ENCODE measurements at places on chromosomes 1 and 21.

GRCh38 chr1:30822966-30823581 is 65.5 kb upstream of the LAPTM5 start:
- DNase-seq: no peak

DNA sequence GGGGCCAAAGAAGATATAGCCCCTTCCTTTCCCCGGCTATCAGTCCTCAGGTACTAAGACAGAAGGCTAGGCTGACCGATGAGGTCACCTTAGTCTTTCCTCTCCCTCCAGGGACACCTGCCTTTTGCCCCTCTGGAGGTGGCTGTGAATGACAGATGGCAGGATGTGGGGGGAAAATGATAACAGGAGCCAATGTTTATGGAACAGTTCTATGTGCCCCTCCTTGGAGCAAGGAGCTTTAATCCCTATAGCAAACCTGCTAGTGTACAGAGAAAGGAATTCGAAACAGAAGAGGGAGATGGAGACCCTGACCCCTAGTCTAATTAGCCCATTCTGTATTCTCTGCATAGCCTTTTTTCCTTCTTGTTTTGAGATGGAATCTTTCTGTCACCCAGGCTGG is 28.1 kb downstream of the SERINC2 start:
- DNase-seq: no peak

GRCh38 chr1:157106813-157107189 is 7.2 kb upstream of the ETV3L start:
- DNase-seq: no peak

DNA sequence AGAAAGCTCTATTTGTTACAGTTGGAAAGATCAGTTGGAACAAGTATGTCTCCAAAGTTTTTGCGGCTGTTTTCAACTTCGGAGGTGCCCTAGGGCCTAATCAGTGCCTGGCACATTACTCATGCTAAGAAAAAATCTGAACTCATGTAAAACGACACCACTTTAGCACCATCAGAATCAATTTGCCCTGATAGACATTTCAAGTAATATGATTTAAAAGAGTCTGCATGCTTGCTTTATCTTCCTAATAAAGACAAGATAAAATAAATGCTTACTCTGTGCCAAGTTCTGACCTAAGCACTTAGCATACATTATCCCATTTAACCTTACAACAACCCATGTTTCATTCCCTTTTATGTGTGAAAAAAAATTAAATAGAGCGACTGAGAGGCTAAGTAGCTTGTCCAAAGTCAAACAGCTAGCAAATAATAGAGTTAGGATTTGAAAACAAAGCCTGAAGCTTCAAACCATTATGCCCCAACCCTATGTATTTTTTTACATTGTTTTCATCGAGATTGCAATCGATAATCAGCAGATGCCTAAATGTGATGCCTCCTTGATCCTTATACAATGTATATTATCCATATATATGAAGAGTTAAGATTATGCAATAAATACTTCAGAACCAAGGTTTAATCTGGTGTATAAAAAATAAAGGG is 91.3 kb downstream of the DENND1B start:
- no peak for DNase-seq

DNA sequence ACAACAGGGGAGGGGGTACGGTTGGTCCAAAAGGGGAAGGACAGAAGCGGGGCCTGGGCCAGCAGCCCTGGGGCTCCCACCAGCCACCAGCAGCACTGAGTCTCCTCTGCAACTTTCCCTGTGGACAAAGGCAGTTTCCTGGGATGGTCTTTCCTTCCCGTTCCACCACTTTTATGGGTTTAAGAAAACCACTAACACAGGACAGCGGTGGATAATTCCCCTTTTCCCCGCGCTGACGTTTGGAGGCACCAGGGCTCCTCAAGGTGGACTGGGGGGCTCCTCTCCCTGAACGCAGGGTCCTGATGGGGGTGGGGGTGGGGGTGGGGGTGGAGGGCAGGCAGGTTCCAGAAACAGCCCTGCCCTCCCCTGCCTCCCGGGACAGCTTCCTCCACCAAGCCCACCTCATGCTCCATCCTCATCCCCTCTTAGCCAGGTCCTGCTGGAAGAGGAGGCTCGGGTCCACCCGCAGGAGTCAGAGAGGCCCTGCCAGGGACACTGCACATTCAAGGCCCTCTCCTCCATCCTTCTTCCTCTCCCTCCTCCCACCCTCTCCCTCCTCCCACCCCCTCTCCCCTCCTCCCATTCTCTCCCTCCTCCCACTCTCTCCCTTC is 4.8 kb upstream of the COL6A1 start:
- DNase-seq: no peak

- DNase-seq: no peak
Observed at GRCh38 chr1:193060406-193060805, 994 bp downstream of the RO60 start.

GRCh38 chr1:39692152-39693074 is 1.2 kb upstream of the HPCAL4 start:
- DNase-seq: no peak

- DNase-seq: no peak
Observed at GRCh38 chr1:202228484-202229122, 35.0 kb downstream of the LGR6 start.

DNA sequence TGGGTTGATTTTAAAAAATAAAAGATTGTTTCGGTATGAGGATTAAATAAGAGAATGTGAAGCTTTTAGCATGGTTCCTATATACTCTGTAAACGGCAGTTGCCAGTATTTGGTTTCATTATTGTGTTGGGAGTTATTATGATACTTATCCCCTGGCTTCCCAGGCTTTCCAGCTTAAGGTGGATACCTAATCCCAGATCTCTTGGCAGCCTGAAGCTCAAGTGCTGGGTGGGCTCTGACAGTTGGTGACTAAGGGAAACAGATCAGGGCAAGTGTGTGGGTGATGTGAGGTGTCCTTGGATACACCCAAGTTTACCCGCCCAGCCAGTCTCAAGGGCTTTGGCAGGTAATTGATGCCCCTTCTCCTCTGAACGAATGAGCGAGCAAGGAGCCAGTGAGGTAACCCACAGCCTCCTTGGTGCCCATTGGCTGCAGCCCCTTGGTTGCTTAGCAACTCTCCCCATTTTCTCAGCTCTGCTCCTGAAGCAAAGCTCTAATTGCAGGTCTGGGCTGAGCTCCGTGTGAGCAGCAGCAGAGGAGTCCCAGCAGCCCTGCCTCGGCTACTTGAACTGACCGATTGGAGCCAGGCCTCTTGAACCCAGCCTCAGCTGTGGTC is 6.1 kb downstream of the IPO13 start:
- DNase-seq: no peak

DNA sequence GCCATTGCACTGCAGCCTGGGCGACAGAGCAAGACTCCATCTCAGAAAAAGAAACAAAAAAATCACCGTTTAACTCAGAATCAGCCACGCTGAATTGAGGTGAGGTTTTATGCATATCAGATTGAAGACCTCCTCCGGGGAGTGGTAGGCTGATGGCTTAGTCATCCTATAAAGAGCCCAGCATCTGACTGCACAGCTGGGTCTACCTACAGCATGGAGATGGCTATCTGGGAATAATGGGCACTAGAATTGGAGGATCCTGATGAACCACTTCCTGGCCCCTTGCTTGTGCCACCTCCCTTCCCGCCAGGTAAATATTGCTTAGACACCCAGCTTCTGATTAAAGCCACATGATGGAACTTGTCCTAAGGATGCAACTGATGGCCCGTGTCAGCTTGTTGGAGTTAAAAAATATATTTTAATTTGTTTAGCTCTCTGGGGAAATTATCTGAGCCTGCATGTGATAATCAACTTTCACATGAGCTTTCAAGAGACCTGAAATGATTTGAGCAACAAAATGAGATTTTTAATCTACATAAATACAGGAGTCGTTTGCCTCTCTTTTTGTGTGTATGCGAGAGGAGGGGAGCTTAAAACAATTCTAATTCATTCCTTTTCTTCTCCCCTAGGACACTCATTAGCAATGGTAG is 157.2 kb downstream of the KIF26B start:
- no peak for DNase-seq

GRCh38 chr1:209612646-209613399 is 29.3 kb downstream of the CAMK1G start:
- DNase-seq: no peak

GRCh38 chr1:19007491-19008441 is 51.3 kb upstream of the IFFO2 start:
- no peak for DNase-seq

- DNase-seq: no peak
Observed at GRCh38 chr1:228471762-228472398, 15.3 kb upstream of the RNF187 start.

GRCh38 chr1:227944090-227944930 is 3.4 kb downstream of the WNT9A start:
- DNase-seq: no peak

GRCh38 chr1:80645621-80646020 is 1155.1 kb upstream of the ADGRL2 start:
- DNase-seq: no peak

GRCh38 chr1:3773572-3774275 is 1.2 kb downstream of the SMIM1 start:
- DNase-seq: no peak
